ENCODE measurements at places on chromosomes 13 and 19. TPM values are rescaled to one million over a fixed set of nuclear protein-coding genes. Genes with fewer than 3 reads are reported as not detected.
A peak's percentile ranks its signal among the peaks of the same experiment; 100 is the strongest.

The UNC13A gene
- polyA plus RNA-seq: 1.0 TPM

The ZNF534 gene
- polyA plus RNA-seq: 0.05 TPM

The KCNJ14 gene
- polyA plus RNA-seq: 0.31 TPM

The TSSK6 gene
- polyA plus RNA-seq: 1.7 TPM

The ATP5F1D gene
- 57.9 TPM for polyA plus RNA-seq

DNA sequence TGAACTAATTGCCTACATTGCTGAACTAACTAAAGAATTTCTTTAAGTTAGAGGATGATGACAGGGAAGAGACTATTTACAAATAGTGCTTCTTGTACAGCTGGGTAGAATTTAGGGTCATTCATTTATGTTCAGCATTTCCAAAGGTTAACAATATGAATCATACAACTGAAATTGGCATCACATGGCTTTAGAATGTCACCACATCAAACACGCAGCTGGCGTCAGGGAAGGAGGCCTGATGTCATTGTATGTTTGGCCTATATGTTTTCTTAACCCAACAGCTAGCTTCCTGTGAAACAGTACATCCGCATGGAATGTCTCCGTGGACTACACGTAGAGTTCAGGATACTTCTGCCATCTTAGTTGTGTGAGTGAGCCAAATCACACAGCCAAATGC lies 99.0 kb upstream of the TNFSF11 start:
- no peak for DNase-seq

GRCh38 chr13:75579529-75579928 lies 29.9 kb downstream of the UCHL3 start:
- DNase-seq: no peak

DNA sequence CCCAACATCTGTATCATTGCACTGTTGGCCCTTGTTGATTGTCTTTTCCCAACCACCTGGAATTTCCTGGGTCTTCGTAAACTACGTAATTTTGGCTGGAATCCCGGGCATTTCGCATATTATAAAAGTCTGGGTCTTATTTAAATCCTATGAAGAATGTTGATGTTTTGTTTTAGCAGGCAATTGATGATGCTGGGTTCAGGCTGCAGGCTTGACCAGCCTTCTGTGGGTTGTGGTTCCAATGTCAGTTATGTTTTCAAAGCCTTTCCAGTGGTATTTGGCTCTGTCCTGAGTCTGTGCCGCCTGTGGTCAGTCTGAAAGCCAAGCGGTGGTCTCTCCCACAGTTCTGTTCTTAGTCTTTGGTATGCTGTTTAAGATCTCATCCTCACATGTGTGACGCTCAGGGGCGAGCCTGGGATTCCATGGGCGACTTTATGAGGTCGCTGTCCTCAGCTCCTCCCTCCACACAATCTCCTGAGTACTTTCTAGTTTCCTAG lies 12.4 kb downstream of the SLC35E1 start:
- no peak for DNase-seq

DNA sequence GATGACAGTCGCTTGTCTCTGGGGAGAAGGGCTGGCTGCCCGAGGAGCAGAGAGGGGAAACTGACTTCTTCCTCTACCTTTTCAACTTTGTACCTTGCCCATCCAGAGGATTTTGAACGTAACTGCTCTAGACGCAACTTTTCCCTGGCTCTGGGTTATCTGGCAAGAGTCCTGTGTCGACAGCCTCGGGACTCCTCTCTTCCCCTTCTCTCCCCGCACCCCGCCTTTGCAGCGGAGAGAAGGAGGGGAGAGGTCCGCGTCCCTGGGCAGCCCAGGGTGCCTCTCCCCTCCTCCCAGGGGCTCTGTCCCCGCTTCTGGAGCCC lies 574 bp downstream of the SH3GL1 start:
- DNase-seq: no peak

DNA sequence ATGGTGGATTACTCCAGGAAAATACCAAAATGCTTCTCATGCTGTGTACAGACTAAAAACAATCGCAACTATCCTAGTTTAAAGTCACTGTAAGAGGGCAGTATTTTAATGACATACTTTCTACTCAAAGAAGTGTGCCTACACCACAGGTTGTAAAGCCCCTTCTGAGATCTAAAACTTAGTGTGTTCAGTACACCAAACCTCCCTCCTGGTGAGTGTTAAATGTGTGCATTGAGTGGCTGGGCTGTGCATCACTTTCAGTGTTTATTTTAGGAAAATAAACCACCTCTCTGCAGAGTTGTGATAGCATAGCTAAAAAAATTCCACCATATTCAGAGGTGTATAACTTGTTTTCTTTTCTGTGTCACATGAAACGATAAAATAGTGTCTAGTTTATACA lies 263.7 kb downstream of the DACH1 start:
- no peak for DNase-seq

GRCh38 chr13:39095500-39095899 lies 57.2 kb downstream of the NHLRC3 start:
- no peak for DNase-seq

DNA sequence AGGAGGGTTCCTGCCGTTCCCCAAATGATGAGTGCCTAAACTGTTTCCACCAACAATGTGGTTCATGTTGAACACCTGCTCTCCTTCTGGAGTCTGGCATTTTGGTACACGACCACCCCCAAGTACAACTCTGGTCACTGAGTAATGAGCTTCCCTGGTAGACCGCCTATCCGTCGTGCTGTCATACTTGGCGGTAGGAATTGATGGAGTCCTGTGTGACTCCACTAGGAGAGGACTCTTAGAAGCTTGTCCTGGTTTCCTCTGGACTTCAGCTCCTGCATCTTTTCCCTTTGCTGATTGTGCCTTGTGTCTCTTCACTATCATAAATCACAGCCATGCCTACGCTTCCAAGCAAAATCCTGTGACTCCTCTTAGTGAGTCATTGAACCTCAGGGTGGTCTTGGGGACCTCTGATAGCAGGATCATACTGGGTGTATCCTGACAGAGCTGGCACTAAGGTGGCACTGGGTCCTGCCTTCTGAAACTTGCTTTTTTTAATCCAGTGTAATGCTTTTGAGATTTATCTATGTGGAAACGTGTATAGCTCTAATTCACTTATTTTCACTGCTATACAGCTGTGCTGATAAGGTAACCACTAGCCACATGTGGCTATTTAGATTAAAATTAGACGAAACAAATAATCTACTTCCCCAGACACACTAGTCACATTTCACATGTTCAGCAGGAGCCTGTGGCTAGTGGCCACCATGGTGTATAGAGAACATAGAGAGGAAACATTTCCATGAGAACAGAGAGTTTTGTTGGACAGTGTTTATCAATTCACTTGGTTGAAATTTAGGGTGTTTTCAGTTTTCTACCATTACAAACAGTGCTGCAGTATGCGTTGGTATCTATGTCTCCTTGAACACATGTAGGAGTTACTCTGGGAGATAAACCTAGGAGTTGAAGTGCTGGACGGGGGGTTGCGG lies 6.1 kb upstream of the ASF1B start:
- DNase-seq: no peak

- no peak for DNase-seq
These were observed 568.5 kb downstream of the SLITRK6 start for GRCh38 chr13:85230691-85231093.

DNA sequence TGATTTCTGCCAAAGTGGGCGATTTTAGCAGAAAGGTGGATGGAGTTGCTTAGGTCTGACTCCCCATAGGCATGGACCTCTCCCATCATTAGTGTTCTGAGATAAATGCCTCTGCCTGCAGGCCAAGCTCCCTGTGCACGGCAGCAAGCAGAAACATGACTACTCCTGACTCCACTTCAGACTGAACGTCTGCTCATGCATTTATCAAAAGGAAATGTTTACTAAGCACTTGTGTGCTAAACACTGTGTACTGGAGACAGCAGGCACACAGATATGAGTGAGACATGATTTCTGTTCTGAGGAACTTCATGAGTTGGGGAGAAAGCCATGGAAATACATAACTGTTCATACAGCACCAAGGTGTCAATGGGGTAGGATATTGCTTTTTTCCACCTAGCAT lies 149.6 kb downstream of the MIPEP start:
- DNase-seq: no peak

- no peak for DNase-seq
These were observed 168.9 kb downstream of the TEX29 start for GRCh38 chr13:111489301-111489700.

GRCh38 chr19:57141699-57142098 lies 3.3 kb downstream of the ZIM3 start:
- DNase-seq: no peak

DNA sequence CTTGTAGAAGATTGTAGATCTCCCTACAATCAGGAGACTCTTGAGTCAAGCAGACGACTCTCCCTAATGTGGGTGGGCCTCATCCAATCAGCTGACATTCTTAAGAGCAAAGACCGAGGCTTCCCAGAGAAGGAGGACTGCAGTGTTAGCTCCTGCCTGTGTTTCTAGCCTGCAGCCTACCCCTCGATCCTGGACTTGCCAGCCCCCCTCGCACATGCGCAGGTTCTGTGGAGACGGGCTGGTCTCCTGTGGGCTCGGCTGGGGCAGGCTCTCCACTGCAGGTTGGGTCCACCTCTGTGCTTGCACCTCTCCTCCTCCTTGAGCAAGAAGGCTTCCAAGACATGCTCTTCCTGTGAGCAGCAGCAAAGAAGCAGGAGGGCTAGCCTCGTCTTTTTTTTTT lies 185.2 kb upstream of the SOX1 start:
- no peak for DNase-seq

GRCh38 chr13:49371943-49372613 lies 71.8 kb downstream of the CAB39L start:
- DNase-seq: no peak

DNA sequence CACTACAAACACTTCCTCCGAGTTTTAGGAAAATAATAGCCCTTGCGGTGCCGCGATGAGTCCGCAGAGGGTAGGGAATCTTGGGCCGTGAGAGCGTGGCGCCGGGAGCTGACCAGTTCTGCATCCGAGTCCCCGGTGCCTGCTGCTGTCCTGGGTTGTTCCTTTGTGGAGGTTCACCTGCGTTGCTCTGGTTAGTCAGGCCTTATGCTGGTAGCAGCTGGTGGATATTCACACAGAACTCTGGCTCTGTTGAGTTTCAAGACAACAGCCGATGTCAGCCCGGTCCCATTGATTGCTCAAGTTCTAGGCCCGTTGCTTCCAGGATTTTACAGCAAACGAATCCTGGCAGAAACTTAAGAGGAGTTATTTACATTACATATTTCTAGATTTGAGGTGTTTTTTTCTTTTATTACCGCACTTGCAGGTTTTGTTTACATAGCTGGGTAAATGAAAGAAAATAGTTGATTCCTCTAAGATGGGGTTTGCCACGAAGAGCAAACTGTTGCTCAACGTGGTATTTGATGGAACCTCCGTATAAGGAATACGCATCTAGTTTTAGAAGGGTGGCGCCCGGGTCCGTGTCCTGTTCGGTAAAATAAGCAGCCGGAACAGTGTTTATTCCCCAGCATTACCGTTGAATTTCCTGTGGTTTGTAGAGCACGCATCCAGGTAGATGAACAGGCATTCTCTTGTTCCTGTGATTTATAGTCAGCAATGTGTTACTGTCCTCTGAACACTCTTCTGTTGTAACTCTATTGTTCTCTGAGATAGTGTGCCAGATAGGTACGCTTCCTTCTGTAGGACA lies 1.3 kb downstream of the CLDN10 start:
- no peak for DNase-seq

- no peak for DNase-seq
These were observed 60.4 kb downstream of the SLITRK6 start for GRCh38 chr13:85738696-85739320.

GRCh38 chr13:35979361-35979951 lies 151.7 kb downstream of the DCLK1 start:
- DNase-seq: peak; percentile 82

- no peak for DNase-seq
These were observed 709 bp downstream of the ATP8A2 start for GRCh38 chr13:25372284-25373081.
